ENCODE measurements at places on chromosomes 6 and 20. TPM values are rescaled to one million over a fixed set of nuclear protein-coding genes. Genes with fewer than 3 reads are reported as not detected.

The CST5 gene
- polyA plus RNA-seq, result 0.52 TPM

The CALHM6 gene
- polyA plus RNA-seq, result 5.5 TPM

The BTN1A1 gene
- polyA plus RNA-seq, result 0.29 TPM

The ZKSCAN8 gene
- polyA plus RNA-seq, result 45.6 TPM

The OR2J3 gene
- not detected for polyA plus RNA-seq

The LTB gene
- polyA plus RNA-seq, result 0.66 TPM

The ZKSCAN3 gene
- 8.8 TPM for polyA plus RNA-seq

The LRRC73 gene
- 1.2 TPM for polyA plus RNA-seq

The DNAH8 gene
- 0.77 TPM for polyA plus RNA-seq

The OPN5 gene
- 0.57 TPM for polyA plus RNA-seq

The DOK5 gene
- polyA plus RNA-seq, result 10.0 TPM

The LINC00237 gene
- not detected for polyA plus RNA-seq

The WFDC5 gene
- not detected for polyA plus RNA-seq

The KHDRBS2 gene
- polyA plus RNA-seq, result 2.1 TPM

The PPP1R11 gene
- 74.2 TPM for polyA plus RNA-seq
